ENCODE measurements at places on chromosomes 2 and 18.

DNA sequence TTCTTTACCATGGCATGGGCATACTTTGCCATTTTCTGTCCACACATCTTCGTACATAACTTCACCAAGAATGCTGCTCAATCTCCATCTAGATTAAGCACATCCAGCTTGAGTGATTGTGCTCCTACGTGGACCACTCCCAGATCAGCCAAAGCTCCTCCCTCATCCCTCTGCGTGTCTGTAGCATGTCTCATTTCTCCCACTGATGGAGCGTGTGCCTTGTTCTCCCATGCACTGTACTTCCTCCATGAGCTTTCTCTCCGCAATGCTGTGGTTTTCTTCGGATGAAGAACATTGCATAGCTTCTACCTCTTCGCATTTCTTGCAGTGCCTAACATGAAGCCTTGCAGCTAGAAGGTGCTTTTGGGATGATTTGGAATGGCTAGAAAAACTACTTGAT lies 13.5 kb downstream of the CCL20 start:
- no peak for DNase-seq

- no peak for DNase-seq
Observed at GRCh38 chr2:138071720-138072719, 107.7 kb downstream of the HNMT start.

GRCh38 chr2:108967757-108968156 lies 21.3 kb downstream of the EDAR start:
- no peak for DNase-seq

DNA sequence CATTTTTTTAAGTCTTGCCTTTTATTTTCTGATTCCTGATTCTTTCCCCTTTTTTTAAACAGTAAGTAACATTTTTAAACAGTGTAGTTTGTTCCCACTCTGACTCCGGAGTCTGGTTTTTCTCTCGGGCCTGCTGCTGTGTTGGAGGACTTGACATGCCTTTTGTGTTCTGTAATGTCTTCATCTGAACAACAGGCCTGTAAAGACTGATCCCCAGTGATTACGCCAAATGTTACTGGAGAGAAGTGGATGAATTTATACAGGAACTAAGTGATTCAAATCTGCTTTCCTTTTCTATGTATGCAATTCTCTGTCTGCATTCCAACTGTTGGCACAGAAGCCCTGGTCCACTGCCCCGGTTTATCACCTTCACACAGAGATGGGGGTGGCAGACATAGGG lies 54.3 kb upstream of the RMDN2 start:
- no peak for DNase-seq

- DNase-seq = no peak
Observed at GRCh38 chr2:11998218-11998617, 251.8 kb downstream of the LPIN1 start.

DNA sequence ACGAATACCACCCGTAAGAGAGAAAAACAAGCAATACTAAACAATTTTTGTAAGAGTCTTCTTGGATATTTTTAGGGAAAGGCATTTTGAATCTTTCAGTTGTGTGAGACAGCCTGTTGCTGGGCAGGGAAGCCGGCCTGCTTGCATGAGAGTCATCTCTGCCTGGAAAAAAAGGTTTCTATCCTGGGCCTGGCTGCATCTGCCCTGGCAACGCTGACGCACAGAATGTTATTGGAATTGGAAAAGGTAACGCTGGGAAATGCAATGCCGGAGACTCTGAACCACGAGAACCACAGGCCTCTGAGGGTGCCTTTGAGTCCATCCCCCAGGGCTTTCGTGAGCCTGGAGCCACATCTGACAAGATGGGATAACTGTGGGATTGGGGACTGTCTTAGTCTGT lies 17.9 kb upstream of the NPAS2 start:
- DNase-seq = no peak

DNA sequence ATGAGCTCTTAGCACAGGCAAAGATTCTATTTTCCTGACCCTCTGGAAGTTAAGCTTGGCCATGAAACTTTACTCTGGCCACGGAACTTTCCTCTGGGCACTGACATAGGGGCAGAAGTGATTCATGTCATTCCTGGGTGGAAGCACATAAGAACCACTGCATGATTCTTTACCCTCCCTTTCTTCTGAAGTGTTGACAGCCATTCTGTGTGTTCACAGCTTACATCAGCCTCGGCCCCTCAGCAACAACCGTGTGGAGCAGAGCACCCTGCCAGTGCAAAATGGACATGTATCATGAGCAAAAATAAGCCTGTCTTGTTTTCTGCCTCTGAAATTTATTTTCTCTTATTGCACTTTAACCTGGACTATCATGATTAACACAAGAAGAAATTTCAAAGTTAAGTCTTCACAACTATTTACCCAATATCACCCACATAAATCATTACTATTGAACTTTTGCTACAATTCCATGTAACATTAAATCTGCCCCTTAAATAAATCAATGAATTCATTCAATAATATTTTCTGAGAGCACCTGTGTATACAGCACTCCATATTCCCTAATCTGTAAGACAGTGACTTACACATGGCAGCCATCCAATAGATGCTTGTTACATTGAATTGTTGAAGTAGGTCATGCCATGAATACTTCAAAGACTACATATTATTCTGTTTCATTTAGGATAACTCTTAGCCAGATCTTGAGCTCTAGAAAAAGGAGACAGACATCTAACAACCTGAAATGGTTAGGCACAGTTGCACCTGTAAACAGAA lies 531.9 kb downstream of the IRS1 start:
- no peak for DNase-seq

DNA sequence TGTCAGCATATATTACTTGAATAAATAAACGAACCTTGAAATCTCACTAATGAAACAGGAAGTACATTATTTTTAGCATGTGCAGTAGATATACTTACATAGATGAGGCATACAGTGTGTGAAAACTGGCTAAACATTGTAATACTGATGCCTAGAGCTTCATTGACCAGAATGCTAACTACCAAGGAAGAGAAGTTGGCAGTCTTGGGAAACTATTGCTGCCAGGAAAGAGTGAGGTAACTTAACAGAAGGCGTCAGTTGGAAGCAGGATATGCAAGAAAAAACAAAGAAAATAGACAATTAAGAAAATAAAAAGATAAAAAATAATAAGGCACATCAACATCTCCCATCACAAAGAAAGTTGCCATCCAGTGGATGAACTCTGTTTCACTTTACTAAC lies 963.0 kb downstream of the TDRD15 start:
- DNase-seq = no peak

DNA sequence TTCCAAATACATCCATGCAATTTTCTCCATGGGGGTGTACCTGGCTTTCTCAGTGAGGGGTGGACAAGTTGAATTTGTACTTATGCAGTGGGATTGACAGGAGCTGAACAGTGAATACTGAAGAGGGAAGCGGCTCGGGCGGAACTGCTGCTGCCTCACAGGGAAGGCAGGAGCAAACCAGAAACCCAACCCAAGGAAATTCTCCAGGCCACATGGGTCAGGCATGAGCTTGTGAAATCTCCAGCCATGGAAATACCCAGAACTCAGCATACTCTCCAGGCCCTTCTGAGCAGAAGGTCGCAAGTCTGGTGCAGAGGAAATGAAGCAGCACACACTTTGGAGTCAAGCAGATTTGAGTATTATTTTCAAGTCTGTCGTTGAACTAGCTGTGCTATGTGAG lies 26.5 kb upstream of the INO80C start:
- DNase-seq = no peak

- DNase-seq = no peak
Observed at GRCh38 chr2:17470855-17471641, 47.2 kb downstream of the RAD51AP2 start.

DNA sequence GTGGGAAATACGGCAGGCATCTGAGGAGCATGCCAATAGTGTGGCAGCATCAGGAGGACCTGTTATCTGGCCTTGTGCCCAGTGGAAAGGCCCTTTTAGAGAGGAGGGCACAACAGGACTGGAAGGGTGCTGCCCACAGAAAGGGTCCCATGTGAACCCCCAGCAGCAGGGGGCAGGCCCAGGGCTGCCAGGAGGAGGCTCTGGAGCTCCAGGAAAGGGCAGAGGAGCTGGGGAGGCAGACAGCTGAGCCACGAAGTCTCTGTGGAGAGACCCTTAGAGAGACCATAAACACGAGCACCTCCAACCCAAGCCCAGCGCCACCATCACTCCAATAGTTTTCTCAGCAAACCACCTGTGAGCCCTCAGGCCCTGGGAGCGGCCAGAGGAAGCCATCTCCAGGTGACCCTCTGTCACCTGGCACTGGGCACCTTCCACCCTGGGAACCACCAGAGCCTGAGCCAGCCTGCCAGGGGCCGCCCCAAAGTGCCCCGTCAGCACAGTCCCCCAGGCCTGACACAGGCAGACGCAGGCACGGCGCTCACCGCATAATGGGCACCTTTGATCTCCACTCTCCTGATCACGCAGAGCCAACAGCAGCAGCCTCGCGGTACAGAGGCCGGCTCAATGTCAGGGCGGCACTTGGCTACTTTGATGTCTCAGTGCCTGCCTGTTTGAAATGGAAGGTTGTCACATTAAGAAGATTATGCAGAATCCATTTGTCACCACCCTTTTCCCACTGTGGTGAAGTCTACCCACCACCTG lies 162.5 kb upstream of the RAB6C start:
- no peak for DNase-seq

All from KG1 (cell line).